ENCODE measurements at places on chromosomes 4 and X.

DNA sequence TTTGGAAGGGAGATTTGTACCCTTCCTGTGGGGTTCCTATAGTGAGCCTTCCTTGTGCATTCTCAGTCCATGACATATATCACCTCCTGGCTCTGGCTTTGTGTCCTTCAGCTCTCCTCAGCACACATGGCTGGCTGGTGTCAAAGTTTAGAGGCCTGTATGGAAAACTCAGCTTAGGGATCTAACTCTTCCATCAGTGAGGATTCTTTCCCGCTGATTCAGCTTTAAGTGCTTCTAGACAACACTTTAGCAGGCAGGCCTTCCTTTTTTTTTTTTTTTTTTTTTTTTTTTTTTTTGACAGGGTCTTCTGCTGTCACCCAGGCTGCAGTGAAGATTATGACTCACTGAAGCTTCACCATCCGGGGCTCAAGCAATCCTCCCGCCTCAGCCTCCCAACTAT lies 84.2 kb downstream of the NPNT start:
- peak; percentile 57 for DNase-seq

DNA sequence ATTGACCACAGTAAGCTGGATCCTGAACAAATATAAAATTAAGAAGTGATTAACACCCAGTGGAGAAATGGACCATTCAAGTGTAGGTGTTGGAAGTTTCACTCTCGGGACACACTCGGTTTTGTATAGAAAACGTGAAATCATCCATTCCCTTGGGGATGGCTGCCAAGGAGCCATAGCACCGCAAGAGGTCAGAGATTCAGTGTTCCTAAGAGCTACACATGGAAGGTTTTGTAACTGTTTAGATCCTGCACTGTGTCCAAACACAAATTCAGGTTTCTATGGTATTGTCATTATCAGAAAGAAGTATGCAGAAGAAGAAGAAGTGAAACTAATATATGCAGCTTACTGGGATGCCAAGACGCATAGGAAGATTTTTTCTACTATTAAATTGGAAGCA lies 281.0 kb downstream of the LDB2 start:
- DNase-seq = peak; percentile 15

GRCh38 chr4:41784191-41784979 lies 35.9 kb upstream of the PHOX2B start:
- DNase-seq = no peak

DNA sequence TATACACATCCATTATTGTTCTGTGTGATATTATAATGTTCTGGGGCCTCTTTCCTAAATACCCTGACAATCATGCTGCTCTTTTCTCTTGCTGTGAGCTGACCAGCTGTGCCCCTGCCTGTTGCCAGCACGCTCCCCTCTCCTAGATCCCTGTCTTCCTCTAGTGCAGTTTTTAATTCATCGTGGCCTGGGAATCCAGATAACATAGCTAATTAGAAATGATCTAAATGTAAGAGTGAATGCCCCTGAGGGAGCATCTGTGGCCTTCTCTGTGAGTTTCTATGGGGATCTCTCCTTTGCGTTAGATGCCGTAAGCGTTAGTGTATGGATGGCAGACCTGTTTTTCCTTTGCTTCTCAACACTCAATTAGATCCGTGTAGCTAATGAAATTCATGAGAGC lies 434.3 kb downstream of the SPRY1 start:
- no peak for DNase-seq

DNA sequence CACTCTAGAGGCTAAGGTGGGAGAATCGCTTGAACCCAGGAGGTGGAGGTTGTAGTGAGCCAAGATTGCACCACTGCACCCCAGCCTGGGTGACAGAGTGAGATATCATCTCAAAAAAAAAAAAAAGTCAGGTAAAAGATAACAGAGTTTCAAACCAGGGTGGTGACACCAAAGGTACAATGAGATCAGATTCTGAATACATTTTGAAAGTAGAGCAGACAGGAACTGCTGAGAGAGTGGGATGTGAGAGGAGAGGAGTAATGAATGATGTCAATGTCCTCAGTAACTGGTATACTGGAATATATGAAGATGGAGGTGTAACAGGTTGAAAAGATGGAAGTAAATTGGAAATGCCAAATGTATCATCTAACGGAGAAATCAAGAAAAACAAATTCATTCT lies 135.6 kb downstream of the CAMK2D start:
- DNase-seq = no peak

DNA sequence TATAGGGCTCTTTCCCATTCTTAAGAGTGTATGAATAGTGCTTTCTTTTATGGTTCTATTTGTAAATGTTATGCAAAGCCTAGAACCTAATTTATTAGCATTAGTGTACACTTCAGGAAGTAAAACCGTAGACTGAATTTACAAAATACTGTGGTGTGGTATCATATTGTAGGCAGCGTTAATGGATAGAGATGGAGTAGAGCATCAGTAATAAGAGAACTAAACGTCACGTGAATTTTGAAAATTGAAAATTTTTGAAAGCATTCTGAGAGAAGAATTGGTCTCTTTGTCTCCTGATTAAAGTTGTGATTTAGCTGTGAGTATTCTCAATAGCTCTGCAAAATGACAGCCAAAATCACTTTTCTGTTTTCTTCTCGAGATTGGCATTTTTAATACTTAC lies 2.9 kb downstream of the STIM2 start:
- DNase-seq = no peak

DNA sequence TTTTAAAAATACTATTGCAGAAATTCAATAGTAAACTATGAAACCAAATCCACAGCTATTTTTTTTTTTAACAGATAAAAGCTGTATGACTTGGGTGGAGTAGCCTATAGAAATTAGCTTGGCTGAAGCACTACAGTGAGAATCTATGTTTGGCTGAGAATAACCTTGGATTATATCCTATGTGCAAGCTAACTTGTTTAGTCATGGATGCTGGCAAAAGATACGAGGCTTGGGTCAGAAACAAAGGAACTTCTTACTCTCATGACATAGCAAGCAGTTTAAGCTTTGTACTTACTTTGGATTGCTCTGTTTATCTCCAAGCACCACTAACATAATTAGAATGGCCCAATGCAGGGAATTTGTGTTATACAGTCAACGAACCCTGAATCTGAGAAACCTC lies 119.2 kb upstream of the GRID2 start:
- peak; percentile 2 for DNase-seq

- peak; percentile 51 for DNase-seq
Observed at GRCh38 chr4:147110473-147111367, 165.1 kb upstream of the TTC29 start.

- DNase-seq = no peak
Observed at GRCh38 chr4:182318256-182318655, 75.1 kb downstream of the TENM3 start.

DNA sequence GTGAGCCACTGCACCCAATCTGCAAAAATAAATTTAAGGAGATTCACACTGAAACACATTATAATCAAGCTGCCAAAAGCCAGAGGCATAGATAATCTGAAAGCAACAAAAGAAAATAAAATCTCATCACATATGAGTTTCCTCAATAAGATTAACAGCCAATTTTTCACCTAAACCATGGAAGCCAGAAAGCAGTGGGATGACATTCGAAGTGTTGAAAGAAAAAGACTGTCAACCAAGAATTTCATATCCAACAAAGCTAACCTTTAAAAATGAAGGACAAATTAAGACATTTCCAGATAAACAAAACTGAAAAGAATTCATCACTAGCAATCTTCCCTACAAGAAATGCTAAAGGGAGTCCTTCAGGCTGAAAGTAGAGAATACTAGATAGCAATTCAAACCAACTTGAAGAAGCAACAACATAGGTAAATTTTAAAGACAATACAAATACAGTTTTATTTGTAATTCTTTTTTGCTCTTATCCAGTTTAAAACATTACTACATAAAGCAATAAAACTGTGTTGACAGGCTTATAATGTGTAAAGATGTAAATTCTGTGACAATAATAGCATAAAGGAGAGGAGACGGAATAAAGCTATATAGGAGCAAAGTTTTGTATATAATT lies 23.1 kb upstream of the KLHL8 start:
- no peak for DNase-seq

DNA sequence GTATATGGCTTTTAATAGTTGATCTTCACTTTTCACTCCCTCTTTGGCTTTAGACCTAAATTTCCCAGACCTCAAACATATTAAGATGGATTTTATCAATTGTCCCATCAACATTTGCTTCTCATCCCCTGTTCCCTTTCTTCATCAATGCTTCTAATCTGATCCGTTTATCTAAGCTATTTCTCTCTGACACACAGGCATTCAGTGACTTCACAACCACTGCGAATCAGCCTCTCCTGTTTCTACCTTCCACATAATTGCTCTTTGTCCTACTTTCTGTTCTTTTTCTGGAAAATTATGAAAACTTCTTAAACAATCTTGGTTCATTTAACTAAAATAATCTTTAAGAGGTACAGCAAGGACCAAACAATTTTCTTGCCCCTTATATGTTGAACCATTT lies 115.2 kb downstream of the GLRA3 start:
- no peak for DNase-seq

GRCh38 chr4:41323706-41324105 lies 67.0 kb downstream of the UCHL1 start:
- DNase-seq = no peak

- no peak for DNase-seq
Observed at GRCh38 chrX:13476384-13476783, 93.0 kb upstream of the EGFL6 start.

DNA sequence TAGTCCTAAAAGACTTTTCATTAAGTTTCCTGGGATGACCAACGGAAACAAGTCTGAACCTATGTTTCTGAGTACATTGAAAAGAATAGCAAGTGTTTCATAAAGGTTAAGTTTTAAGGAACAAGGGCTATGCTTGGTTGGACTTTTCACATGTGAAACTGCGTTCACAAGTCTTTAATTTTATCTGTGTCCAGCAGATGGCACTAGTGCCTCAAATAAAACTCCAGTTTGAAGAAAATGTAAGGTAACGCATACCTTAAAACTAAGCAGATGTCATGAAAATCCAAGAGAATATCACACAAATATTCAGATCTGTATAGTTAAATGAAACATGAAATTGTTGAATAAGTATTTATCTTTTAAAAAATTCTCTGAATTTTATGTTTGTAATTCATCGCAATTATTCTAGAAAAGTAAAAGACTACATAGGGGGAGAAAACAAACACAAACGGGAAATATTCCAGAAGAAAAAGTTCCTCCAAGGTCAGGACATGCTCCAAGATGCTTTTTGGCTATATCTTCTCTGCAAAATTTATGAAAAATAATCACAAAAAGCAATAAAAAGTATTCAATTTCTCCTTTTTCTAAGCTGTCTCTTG lies 89.6 kb upstream of the MAD2L1 start:
- DNase-seq = peak; percentile 71

DNA sequence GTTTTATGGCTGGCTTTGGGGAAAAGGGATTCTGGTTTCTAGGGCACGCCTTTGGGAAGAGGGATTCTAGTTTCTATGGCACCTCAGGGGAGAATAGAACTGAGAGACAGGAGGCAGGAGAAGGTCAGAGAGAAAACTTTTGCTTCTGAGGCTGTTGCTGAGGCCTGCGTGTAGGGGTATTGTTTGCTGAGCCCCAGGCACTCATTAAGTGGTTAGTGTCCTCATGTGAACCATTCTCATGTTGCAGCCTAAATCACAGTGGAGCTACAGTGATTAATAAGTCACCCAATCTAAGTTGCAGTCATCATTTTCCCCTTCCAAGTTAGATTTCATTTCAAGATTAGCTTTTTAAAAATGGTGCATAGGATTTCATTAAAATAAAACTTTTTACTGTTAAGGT lies 29.0 kb downstream of the VCX3A start:
- DNase-seq = no peak

DNA sequence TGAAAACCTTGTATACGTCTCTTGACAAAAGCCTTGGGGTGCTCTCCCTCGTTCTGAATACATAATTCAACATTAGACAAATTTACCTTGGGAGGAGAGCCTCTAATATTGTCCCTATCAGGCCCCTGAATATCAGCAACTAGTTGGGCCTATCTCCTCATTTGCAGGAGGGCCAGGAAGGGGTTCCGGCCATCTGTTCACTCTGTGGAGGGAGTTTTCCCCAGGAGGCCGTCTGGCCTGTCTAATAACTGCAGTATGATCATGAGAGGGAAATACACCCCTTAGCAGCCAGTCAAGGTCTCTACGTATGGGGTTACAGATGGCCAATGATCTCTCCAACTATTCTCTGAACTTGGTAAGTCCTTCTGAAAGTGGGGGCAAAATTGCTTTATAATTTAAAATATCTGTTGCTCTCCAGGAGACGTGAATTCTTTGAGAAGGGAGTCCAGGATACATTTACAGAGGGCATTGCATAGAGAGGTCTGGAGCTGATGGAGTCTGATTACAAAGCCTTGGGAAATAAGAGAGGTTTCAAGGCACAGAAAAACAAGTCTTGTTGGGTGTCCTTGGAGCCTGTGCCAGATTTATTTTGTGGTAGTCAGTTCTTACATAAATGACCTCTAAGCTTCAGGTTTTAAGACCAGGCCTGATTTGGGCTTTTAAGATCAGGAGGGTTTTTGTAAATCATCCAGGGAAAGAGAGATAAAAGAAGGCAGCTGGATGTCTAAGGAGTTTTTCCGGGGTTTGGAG lies 48.2 kb upstream of the UXT start:
- no peak for DNase-seq

GRCh38 chrX:149198980-149199732 lies 305.9 kb downstream of the IDS start:
- no peak for DNase-seq

DNA sequence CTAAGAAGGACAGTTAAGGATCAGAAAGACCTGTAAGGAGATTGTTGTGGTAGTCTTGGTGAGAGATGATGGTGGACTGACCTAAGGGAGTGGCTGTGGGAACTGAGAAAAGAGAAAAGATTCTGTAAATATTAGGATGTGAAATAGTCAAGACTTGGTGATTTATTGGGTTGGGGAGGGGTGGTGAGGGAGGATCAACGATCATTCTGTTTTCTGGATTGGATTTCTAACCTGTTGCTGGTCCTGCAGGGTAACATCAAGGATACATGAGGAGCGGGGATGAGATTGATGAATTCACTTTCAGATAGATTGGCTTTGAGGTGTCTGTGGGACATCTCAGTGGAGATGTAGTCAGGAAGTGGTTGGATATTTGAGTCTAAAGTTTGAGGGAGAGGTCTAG lies 1.4 kb downstream of the PIN4 start:
- no peak for DNase-seq

- DNase-seq = no peak
Observed at GRCh38 chr4:8364141-8364540, 76.4 kb downstream of the ACOX3 start.

- DNase-seq = peak; percentile 34
Observed at GRCh38 chr4:1720163-1720983, 750 bp downstream of the TMEM129 start.

DNA sequence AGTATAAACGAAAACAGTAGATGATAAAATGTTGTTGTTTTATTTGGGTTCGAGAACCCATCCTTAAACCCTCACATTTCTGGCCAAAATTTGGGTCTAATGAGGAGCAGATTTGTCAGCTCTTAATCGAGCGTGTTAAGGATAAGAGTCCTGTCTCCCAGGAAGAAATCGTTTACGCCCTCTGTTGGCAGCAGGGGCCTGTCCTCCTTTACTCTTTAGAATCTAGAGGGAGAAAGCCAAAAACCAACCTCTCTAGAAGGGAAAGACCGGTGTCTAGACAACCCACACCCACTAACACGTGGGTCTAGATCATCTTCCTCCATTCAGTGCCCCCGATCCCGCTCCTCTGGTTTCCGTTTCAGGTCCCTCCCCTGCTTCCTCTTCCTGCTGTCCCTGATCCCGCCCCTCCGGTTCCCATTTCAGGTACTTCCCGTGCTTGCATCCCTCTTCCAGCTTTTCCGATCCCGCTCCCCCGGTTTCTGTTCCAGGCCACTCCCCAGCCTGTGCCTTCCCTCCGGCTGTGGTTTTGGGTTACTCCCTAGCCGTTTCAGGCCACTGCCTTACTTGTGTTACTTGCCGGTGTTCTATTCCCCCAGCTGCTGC lies 339.1 kb downstream of the PAPSS1 start:
- DNase-seq = peak; percentile 17
